ENCODE measurements at places on chromosomes 16 and 17. TPM values are rescaled to one million over a fixed set of nuclear protein-coding genes. Genes with fewer than 3 reads are reported as not detected.

Gene VASN
- 86.0 TPM for total RNA-seq

Gene SLC6A2
- not detected for total RNA-seq

Gene CPSF4L
- total RNA-seq = not detected

Gene COL1A1
- 1,870 TPM for total RNA-seq

Gene SP6
- under 0.01 TPM for total RNA-seq

Gene GPR142
- not detected for total RNA-seq

Measured in smooth muscle cell of bladder (primary cell).